Lung microvascular endothelial cell (primary cell): ENCODE measurements at places on chromosomes 12 and 14. TPM values are rescaled to one million over a fixed set of nuclear protein-coding genes. Genes with fewer than 3 reads are reported as not detected.

DNA sequence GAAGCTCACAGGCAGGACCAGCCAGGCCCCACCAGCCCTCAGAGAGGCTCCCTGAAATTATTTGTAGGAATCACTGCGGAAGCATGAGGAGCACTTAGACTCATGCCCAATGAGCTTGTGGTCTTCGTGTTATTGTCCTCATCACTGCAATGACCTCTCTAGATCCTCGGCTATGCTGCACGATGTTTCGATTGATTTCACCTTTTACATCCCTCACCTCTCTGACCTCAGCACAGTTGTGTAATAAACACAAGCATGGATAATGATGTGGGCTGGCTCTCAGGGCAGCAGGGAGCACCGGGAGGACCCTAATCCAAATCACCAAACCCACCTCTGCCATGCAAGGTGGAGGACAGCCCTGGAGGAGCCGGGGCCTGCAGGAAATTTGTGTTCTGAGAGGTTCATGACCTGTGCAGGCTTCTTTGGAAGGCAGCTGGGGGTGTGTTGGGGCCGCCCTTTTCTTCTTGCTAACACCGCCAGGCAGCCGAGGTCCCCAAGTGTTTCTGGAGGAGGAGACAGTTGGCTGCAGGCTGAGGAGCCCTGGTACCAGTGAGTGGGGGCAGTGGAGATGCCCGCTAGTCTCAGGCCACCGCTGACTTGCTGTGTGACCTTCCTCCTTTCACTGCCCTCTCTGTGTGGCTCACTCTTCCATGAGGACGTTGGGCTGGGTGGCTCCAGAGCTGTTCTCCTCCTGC, 29.5 kb upstream of the EML1 start:
- DNase-seq: no peak

DNA sequence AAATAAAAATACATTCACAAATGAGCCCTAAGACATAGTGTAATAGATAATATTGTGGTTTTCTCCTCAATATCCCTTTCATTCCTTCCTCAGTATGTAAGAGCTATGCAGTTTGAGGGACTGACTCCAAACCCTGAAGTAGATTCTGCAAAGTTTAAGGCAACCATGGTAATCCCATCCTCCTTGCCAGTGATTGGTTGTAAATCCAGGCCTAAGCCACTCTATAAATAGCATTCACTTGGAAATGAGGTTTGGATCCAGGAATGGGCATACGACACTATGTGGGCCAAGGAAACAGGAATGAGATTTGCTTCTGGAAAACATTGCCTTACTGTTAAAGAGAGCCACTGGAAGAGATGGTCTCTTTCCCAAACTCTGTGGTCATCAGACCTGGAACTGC, 468.7 kb upstream of the SOX5 start:
- DNase-seq: no peak

DNA sequence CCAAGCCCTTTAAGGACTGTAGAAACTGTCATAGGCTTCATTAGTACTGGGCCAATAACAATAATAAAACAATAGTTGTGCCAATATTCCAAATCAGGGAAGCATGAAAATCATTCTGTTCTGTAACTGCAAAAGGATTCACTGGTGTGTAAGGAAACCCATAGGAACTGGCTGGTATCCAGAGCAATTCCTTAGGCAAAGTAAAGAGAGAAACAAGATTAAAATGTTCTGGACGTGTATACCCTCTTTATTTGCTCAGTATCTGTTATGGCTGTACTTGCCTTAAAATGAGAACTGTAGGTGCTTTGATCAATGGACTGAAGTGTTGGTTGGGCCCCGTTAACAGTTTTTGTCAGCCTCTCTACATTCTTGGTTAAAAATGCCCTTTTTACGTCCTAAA, 72.4 kb upstream of the STAC3 start:
- DNase-seq: no peak

DNA sequence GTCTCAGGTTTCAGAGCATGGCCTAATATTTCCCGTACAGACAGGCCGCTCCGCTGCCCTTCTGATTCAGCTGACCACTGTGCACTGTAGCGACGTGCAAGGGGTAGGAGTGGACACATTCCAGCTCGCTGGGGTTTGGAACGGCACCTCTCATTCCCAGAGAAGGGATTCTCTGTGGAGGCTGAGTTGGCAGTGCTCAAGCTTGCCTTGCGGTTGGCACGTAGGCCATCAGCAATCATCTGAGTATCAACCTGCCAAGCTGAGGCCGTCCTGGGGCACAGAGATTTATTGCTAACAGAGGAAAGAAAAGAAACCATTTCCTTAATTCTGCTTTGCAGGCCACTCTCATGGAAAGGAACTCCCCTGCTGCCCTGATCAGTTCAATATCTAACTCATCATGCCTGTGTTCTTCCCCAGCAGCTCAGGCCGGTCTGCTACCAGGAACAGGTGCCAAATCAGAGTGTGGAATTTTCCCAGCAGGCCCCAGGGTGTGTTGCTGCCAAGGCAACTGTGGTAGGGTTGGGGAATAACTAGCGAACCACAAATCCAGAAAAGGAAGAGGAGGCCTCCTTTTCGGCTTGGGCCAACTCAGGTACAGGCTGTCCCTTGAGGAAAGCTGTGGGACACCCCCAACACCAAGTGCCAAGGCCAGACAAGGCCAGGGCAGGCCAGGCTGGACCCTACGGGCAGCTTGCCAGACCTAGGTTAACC, 92.5 kb downstream of the SSPN start:
- peak; percentile 52 for DNase-seq

The CRACR2A gene
- total RNA-seq: 12.2 and 13.9 TPM in 2 replicates

The NINJ2 gene
- 0.79 and 1.7 TPM in 2 replicates for total RNA-seq

The LBHD2 gene
- total RNA-seq: not detected in 2 replicates

The SERPINA9 gene
- not detected in 2 replicates for total RNA-seq
